ENCODE measurements at places on chromosomes 13 and 19.
A peak's percentile ranks its signal among the peaks of the same experiment; 100 is the strongest.

DNA sequence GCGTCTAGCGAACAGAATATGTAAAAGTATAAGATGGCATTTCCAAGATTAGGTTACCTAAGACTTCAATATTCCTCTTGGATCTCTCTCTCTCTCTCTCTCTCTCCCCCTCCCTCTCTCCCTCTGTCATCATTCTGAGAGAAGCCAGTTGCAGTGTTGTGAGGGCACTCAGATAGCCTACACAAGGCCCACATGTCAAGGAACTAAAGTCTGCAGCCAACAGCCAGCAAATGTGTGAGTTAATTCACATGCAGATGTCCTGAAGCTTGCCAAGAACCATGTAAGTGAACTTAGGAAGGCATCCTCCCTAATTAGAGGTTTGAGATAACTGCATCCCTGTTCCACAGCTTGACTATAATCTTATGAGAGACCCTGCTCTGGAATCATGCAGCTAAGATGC lies 822.9 kb upstream of the PRR20A start:
- DNase-seq: no peak

GRCh38 chr13:50511877-50512341 lies 331.6 kb downstream of the DLEU7 start:
- no peak for DNase-seq

DNA sequence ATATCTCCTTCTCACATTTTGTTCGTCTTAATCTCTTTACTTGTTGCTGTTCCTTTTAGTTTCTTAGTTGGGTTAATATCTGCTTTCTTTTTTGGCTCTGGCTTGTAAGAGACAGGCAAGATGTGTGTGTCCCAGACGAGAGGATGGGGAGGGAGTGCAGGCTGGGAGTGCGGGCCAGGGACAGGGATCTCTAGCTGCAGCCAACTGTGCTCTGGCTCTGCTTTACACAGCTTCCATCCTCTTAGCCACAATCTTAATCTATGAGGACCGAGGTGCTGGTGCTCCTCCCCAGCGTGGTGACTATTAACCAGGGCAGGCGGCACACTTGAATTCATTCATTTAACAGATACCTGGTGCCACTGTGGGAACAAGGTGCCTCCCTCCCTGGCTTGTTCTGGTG lies 70.9 kb upstream of the WASF3 start:
- no peak for DNase-seq

DNA sequence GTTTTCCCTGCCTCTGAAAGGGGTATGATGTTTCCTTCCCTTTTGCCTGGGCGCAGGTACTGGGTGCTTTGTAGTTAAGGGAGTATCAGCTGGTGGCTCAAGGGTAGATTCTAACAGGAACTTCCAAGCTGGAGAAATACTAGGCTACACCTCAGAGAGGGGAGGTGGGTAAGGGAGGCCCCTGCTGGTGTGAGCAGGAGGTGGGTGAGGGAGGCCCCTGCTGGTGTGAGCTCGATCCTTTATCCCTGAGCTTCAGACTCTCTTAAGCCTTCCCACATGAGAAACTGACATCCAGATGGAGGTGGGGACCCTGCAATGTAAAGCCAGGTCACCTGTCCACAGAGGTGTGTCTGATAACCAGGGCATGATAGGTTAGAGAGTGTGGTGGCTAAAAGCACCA lies 32.1 kb downstream of the CYP2B6 start:
- DNase-seq: peak; percentile 42

DNA sequence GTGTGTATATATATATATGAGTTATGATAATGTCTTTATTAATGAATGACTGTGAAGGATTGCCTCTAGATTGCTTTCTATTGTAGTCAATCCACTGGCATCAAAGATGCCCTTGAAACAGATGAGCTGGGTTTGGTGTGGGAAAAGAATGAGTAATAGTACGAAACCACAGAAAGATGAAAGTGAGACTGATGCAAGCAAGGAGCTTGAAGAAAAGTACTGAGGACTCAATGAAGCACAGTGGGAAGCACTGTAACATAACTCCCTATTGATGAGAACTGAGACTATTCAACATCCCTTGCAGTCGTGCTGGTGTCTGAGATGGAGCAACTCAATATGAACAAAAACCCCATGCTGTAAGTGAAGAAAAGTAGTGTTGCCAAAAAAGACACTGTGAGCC lies 1794.2 kb downstream of the SLITRK5 start:
- DNase-seq: no peak

DNA sequence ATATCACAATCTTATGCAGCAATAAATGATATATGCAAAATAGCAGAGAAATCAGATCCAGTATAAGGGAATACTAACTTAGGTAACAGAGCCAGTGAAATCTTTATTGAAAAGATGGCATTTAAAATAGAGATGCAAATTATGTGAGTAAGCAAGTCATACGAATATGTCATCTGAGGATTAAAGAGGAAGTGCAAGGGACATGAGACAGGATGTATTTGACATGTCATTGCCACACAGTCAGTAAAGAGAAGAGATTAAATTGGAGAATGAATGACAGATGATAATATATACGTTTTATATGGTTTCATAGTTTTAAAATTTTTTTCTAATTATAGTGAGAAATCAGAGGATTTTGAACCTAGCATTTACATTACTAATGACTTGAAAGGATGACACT lies 426.4 kb downstream of the SLITRK5 start:
- DNase-seq: no peak

- DNase-seq: no peak
These were observed 2.1 kb upstream of the HAMP start for GRCh38 chr19:35279985-35280821.

DNA sequence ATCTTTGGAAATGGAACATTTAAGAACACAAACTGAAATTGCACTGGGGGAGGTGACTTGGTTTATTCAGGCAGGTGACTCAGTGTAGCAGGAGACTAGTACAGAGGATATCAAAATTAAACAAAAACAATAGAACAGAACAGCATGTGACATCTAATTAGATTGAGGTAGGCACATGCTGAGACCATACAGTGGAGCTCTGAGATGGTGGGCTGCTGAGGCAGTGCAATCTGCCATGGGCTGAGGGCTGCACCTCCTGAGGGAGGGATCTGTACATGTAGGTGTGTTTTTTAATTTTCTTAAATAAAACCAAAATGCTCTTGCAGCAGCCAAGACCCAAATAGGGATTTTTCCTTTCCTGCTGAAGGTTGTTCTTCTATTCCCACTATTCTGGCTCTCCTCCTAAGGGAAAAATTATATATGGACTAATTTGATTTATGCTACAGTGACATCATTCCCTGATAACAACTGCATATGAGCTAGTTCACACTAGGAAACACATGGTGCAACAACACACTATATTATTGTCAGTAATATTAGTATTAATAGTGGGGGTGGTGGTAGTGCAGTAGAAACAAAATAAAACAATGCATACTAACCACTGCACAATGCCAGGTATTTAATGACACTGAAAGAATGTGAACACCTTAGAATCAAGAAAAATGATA lies 48.0 kb downstream of the LNX2 start:
- no peak for DNase-seq

DNA sequence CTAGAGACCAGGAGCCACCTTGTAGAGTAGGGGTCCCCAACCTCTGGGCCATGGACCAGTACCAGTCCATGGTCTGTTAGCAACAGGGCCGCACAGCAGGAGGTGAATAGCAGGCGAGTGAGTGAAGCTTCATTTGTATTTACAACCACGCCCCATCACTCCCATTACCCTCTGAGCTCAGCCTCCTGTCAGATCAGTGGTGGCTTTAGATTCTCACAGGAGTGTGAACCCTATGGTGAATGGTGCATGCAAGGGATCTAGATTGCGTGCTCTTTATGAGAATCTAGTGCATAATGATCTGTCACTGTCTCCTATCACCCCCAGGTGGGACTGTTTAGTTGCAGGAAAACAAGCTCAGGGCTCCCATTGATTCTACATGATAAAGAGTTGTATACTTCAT lies 303.6 kb downstream of the KCNRG start:
- no peak for DNase-seq

GRCh38 chr13:35927567-35928021 lies 203.6 kb downstream of the DCLK1 start:
- no peak for DNase-seq

- no peak for DNase-seq
These were observed 1.3 kb downstream of the TRIP10 start for GRCh38 chr19:6740589-6741343.

DNA sequence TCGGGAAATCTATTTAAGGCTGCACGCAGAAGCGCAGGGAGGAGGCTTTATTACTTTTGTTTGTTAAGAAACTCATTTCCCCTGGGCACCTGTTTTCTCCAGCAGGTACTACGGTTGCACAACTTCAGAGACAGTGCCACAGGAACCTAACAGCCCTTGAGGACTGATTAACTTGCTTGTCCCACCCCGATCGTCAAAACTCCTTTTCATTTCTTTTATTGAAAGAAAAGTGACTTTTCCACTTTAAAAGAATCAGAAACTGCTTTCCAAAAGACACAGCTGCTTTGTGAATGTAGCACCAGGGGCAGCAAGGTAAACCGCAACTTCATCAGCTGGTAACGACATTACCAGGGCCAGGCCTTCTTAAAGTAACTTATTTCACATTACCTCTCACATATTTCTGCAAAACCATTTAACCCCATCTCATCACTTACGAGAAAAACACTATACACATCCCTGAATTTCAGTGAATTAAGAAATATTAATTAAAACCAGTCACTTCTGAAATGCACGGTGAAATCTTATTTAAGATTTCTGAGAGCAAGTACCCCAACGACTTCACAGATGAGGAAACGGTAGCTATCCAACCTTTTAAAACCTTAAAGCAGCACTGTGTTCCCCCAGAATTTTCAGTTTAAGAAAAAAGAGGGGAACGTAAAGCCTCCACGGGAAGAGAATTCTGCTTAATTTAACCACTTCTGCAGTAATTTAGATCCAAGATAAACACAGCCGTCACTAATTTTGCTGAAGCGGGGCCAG lies 1.4 kb downstream of the ANKRD10 start:
- no peak for DNase-seq

- no peak for DNase-seq
These were observed 222.6 kb downstream of the TM9SF2 start for GRCh38 chr13:99723878-99724277.

GRCh38 chr19:33788676-33789075 lies 8.0 kb upstream of the KCTD15 start:
- no peak for DNase-seq

DNA sequence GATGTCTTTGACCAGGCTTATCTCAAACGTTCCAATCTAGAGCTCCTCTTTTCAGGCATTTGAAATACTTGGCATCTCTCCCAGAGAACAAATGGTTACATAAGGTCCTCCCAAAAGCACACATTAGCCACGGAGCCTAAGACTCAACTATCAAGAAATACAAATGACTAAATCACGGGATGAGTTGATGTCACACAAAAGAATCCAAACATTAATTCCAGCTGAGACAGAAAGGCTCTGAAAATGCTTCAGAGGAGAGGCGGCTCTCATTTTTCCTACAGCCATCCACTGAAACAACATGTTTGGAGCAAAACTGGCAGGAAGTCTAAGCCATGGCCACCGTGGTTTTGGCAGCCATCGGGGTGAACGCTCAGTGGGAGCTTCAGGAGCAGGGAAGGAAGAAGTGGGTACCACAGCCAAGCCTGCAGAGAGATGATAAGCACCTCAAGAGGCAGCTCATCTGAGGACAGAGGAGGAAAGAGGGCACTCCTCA lies 122.5 kb downstream of the STK24 start:
- no peak for DNase-seq

DNA sequence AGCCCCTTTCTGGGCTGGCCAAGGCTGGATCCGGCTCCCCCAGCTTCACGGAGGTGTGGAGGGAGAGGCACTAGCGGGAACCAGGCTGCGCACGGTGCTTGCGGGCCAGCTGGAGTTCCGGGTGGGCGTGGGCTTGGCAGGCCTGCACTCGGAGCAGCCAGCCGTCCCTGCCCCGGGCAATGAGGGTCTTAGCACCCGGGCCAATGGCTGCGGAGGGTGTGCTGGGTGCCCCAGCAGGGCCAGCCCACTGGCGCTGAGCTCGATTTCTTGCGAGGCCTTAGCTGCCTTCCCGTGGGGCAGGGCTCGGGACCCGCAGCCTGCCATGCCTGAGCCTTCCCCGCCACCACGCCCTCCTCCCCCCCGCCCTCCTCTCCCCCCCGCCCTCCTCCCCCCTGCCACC lies 2.6 kb upstream of the ZNF559 start:
- no peak for DNase-seq

DNA sequence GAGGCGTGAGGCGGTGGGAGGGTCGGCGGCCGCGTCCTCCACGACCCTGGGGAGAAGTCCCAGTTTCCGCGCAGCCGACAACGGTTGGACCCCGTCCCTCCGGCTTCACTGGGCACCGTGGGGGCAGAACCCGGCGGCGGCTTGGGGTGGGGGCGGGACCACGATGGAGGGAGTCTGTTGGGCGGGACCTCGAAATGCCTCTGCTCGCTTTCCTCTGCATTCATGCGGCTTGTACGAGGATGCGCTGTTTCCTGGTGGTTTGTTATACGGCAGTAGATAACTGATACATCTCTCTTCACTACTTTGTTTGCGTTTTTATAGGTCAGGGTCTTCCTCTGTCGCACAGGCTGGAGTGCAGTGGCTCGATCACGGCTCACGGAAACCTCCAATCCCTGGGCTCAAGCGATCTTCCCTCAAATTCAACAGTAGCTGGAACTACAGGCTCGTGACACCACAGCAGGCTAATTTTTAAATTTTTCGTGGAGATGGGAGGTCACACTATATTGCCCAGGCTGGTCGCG lies 24.6 kb upstream of the ZNF846 start:
- peak; percentile 92 for DNase-seq

GRCh38 chr13:94216476-94216875 lies 263.0 kb downstream of the DCT start:
- DNase-seq: no peak

- DNase-seq: no peak
These were observed 11.0 kb downstream of the IFNL1 start for GRCh38 chr19:39307046-39307821.

GRCh38 chr19:38837656-38838121 lies 6.1 kb upstream of the ECH1 start:
- no peak for DNase-seq

DNA sequence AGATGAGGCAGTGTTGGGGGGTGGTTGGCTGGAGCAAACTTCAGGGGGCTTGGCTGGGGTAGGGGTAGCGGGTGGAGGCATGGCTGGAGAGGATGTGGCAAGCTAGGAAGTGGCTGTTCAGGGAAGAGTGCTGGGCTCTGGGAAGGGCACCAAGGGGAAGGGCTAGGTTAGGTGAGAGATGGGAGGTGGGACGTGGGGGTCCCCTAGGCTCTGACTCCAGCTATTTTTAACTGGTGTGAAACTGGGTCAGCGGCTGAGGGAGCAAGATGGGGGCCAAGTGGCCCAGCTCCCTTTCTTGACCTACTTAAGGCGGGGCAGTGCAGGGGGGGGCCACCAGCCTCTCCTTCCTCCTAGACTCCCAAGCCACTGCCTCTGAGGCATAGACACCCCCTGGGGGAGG lies 7.3 kb downstream of the KCNC3 start:
- DNase-seq: no peak

Measured in esophagus muscularis mucosa (tissue), 4 donors.